ENCODE measurements at places on chromosomes 2 and 18.

- no peak for DNase-seq
These were observed 225.0 kb downstream of the SUCLG1 start for GRCh38 chr2:84234103-84234502.

- no peak for DNase-seq
These were observed 9.0 kb upstream of the HIBCH start for GRCh38 chr2:190328573-190329147.

DNA sequence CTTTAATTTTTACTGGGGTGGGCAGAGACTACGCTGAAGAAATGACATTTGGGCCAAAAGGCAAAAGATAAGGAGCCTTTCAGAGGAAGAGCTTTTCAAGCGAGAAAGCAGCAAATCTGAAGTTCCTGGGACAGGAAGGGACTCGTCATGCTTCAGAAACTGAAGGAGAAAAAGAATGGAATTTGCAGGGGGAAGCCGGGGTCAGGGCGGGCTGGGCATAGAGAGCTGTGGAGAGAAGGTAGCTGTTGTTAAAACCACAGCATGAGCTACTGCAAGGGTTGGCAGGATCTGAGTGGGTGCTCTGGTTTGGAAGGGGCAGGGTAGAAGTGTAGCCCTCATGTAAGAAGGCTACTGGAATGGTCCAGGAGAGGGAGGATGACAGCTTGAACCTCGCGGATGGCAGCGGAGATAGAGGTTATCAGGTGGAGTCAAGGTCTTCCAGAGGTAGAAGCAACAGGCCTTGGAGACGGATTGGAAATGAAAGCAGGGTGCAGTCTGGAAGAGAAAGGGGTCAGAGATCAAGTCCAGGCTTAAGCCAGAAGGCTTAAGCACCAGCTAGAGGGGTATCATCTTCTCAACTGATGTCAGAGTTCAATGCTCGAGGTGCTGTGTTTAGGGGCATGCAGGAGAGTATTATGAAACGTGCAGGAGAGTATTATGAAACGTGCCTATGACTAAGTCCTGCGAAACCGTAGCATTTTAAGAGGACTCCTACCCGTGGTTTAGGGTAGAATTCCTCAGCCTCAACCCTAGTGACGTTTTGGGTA lies 18.9 kb downstream of the ATP8B1 start:
- no peak for DNase-seq

- DNase-seq: no peak
These were observed 102.8 kb upstream of the BZW1 start for GRCh38 chr2:200708943-200709342.

GRCh38 chr2:16440898-16441297 lies 224.7 kb downstream of the CYRIA start:
- no peak for DNase-seq

GRCh38 chr18:23825978-23826405 lies 136.7 kb downstream of the LAMA3 start:
- no peak for DNase-seq

DNA sequence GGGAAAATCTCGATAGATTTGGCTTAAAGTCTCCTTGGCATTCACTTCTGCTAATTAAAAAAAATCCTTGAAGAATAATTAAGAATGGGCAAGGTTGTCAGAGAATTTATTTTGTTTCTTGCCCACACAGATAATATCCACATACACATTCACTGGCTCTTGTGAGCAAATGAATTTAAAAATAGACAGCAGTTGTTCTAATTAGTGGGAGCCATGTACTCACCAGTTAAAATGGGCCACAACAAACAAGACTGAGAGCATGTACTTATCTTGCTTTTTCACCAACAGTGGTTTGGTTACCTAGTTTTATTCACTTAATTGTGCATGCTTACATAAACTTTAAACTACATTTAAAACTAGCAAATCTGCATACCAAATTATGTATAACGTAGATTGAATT lies 53.5 kb downstream of the TMEM182 start:
- DNase-seq: no peak

- peak; percentile 30 for DNase-seq
These were observed 680 bp downstream of the ATP5F1A start for GRCh38 chr18:46097431-46097800.

- DNase-seq: peak; percentile 77
These were observed 92.4 kb upstream of the RMDN2 start for GRCh38 chr2:37832590-37833197.

GRCh38 chr2:29579495-29580169 lies 341.8 kb downstream of the ALK start:
- no peak for DNase-seq

All from CD4-positive, alpha-beta T cell treated with Interleukin-4 for 1 hour (primary cell).